Stimulated activated CD8-positive, alpha-beta memory T cell treated with anti-CD3 and anti-CD28 coated beads, Interleukin-15, amount 100 ng/mL, for 4 hours (primary cell): ENCODE measurements at places on chromosomes 7 and 10.

- DNase-seq, result no peak
These were observed 21.7 kb downstream of the RAB18 start for GRCh38 chr10:27525819-27526218.

DNA sequence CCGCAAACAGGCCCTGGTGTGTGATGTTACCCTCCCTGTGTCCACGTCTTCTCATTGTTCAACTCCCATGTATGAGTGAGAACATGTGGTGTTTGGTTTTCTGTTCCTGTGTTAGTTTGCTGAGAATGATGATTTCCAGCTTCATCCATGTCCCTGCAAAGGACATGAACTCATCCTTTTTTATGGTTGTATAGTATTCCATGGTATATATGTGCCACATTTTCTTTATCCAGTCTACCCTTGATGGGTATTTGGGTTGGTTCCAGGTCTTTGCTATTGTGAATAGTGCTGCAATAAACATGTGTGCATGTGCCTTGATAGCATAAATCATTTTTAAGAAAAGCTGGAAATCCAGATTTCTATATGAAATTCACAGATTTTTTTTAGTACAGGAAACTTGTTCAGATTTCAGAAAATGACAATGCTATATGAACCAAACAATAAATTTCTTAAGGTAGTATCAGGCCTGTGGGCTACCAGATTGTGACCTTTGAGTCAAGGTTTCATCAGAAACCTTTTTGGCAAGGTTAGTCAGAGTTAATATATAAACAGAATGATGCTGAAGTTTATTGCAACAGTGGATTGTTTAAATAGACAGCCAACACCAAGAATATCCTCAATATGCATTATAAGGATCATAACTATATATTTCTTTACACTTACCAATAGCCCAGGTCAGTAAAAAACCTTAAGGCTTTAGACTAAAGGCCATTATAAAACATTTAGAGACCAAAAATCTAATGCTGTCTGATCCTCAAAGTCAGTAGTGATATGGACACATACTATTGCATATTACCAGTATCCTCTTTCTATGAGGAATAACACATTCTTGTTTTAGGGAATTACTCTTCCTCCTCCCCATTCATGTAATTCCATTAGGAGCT, 68.7 kb upstream of the PAPSS2 start:
- DNase-seq, result no peak

DNA sequence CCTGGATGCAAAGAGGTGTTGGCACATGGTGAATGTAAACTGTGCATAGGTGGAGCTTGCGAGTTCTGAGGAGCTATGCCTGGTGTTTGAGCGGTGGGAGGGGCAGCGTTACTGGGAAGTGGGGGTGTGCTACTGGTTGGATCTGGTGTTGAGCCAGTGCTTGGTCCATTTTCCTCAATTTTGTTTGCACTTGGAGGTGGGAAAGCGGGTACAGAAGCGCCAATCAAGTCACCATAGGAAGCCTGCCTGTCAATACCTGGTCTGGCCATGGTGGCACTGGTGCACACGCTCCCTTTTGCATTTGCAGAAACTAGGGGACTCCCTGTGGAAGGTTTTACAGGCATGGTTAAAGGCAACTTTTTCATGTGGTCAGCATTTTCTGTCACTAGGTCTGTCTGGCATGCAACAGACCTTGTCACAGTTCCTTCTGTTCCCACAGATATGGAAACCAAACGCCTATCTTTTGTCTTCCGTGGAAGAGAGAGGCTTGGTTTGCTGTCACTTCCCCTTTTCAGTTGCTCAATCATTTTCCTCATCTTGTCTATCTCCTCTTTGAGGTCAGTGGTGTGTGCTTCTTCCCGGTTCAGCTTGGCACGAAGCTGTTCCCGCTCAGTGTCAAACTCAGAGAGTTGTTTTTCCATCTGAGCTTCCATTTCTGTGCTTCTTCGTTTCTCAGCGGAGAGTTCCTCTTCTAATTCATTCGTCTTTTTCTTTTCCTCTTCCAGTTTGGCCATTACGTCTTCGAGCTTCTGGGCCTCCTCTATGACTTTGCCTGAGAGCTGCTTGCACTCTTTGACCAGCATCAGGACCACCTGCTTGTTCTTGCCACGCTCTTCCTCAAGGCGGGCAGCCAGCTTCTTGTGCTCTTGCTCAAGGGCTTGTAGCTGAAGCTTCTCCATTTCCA, 81.1 kb downstream of the CTTNBP2 start:
- DNase-seq, result no peak

GRCh38 chr7:103947026-103947655, 42.3 kb downstream of the RELN start:
- DNase-seq, result no peak
